ENCODE measurements at places on chromosomes 5 and 9.

- peak; percentile 37 for DNase-seq
Observed at GRCh38 chr5:103669615-103670014, 107.0 kb upstream of the NUDT12 start.

GRCh38 chr5:59832577-59833301, 60.8 kb downstream of the PDE4D start:
- DNase-seq: no peak

GRCh38 chr5:1180841-1181271, 20.5 kb upstream of the SLC6A19 start:
- DNase-seq: no peak

DNA sequence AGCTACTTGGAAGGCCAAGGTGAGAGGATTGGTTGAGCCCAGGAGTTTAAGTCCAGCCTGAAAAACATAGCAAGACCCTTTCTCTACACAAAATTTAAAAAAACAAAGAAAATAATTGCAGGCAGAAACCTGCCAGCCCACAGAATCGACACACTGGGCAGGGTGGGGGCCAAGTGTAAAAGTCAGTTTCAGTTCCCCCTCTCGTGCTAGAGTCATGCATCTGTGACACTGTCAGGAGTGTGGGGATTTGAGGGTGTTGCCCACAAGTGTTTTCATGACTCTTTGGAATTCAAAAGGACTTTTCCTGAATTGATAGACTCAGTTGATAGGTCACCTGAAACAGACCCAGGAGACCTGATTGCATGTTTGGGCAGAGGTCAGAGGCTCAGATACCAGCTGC, 47.6 kb downstream of the PRRC2B start:
- no peak for DNase-seq

DNA sequence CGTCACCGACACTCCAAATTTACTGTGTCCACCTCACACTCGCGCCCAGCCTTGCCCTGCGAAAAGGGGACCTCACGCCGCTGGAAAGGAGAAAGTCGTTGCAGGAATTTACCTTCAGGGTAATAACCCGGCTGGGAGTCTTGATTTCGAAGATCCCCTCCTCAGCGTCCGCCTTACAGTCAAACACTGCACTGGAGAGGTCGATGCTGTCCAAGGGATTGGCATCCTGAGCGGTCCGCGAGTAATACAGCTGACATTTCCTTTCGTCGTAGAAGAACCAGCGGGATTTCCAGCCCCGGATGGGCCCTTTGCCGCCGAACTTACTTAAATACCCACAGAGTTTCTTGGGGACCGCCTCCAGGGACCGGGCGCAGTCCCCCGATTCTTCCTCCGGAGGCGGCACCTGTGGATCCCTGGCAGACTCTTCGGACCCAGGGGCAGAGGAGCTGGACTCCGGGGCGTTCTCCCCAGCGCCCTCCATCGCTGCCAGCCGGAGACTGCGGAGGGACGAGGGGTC, 330 bp downstream of the TBC1D2 start:
- no peak for DNase-seq

- DNase-seq: no peak
Observed at GRCh38 chr5:131171276-131171810, 599 bp downstream of the LYRM7 start.

- no peak for DNase-seq
Observed at GRCh38 chr5:31469466-31469865, 62.4 kb downstream of the DROSHA start.

DNA sequence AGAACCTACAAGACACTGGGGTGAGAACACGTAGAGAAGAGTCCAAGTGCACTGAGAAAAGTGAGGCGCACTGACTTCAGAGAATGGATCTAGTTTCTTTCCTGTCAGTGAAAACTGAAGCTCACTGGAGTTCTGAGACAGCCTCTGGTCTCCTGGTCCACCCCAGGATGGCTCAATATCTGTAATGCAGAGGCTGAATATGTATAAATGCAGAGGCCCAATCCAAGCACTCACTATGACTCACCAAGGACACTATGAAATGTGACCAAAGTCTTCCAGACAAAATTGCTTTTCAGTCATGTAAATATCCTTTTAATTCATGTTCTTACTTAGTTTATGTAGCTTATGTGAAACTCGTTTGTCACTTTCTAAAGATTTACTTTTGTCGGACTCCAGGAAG, 53.8 kb downstream of the NFIB start:
- DNase-seq: no peak

- DNase-seq: no peak
Observed at GRCh38 chr9:100575006-100575405, 2.9 kb upstream of the CAVIN4 start.

DNA sequence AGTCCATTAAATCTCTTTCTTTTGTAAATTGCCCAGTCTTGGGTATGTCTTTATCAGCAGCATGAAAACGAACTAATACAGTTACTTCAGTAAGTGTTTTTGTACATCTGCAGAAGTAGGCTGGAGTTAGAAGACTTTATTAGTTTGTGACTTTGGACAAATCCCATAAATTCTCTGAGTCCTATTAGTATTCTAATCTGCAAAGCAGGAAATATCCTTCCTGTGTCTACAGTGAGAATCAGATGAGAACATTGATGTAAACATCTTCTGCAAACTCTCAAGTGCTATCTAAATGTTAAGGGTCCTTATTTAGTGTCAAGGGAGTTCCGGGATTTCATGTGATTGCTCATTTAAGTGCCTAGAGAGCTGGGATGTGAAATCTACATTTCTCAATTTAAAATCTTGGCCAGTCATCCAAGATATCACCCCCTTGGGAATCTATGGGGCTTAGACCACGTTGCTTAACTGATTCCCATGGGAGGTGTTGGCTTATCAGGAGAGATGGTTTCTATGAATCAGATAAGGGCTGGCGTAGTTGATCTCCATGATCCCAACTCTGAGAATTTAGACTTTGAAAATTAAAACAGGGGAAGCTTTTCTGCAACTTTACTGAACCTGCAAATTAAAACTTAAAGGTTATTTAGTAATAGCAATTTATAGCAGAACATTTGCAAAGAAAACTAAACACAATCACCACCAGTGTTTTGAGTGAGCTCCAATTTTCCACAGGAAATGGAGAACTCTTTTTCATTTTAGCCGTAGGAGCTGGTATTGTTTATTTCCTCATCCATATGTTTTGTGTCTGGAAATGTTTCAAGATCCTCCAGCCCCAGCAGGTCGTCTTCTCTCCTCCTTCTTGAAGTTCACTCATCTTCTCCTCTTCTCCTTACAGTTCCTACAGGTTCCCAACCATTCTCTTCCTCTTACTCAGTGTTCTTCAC, 241.6 kb upstream of the CD180 start:
- no peak for DNase-seq
